ENCODE measurements at places on chromosomes 1 and 21. TPM values are rescaled to one million over a fixed set of nuclear protein-coding genes. Genes with fewer than 3 reads are reported as not detected.

The KCNK2 gene
- total RNA-seq, result 3.7 TPM

The SLC45A1 gene
- total RNA-seq, result 0.35 TPM

The AVPR1B gene
- total RNA-seq, result 0.44 TPM

The KRTAP12-1 gene
- total RNA-seq, result not detected

The HCRTR1 gene
- total RNA-seq, result 0.04 TPM

The BRWD1 gene
- total RNA-seq, result 49.0 TPM

The C1orf141 gene
- total RNA-seq, result not detected

The OR2L8 gene
- not detected for total RNA-seq
